ENCODE measurements at places on chromosomes 5 and 9. TPM values are rescaled to one million over a fixed set of nuclear protein-coding genes. Genes with fewer than 3 reads are reported as not detected.

TTLL11 gene
- 4.6 TPM for total RNA-seq

LCN9 gene
- not detected for total RNA-seq

ROPN1L gene
- 0.14 TPM for total RNA-seq

FGF1 gene
- total RNA-seq, result 3.3 TPM

TAF11L10 gene
- total RNA-seq, result not detected

FRMD3 gene
- total RNA-seq, result 0.32 TPM

STKLD1 gene
- 0.59 TPM for total RNA-seq

TUBB4B gene
- total RNA-seq, result 219 TPM

RORB gene
- total RNA-seq, result under 0.01 TPM

MYMK gene
- total RNA-seq, result not detected

CARTPT gene
- not detected for total RNA-seq

CDX1 gene
- total RNA-seq, result not detected

LCP2 gene
- not detected for total RNA-seq

MYO10 gene
- total RNA-seq, result 264 TPM

DPYSL3 gene
- total RNA-seq, result 263 TPM

PCDHGA10 gene
- total RNA-seq, result 8.6 TPM

PCSK5 gene
- total RNA-seq, result 10.7 TPM
